M059J (cell line): ENCODE measurements at places on chromosomes 2 and 18. TPM values are rescaled to one million over a fixed set of nuclear protein-coding genes. Genes with fewer than 3 reads are reported as not detected.

Gene MAP3K19
- total RNA-seq: not detected in 2 replicates

Gene GAREM2
- total RNA-seq: 0.20 TPM in 1 of 2 replicates, not detected in the other

Gene POTEJ
- not detected in 2 replicates for total RNA-seq

Gene NR4A2
- total RNA-seq: 0.20 TPM in 1 of 2 replicates, not detected in the other

Gene CACNB4
- 0.12 TPM in 1 of 2 replicates, not detected in the other for total RNA-seq

Gene PPP1R1C
- 5.2 and 8.4 TPM in 2 replicates for total RNA-seq

Gene CHAC2
- total RNA-seq: 13.9 and 14.6 TPM in 2 replicates

Gene THSD7B
- 0.05 and 0.12 TPM in 2 replicates for total RNA-seq

Gene LONRF2
- 0.10 TPM in 1 of 2 replicates, not detected in the other for total RNA-seq

Gene INPP1
- 6.6 and 12.0 TPM in 2 replicates for total RNA-seq

Gene VSNL1
- 0.94 and 2.2 TPM in 2 replicates for total RNA-seq

Gene RNF152
- 5.8 and 5.9 TPM in 2 replicates for total RNA-seq

Gene GCKR
- total RNA-seq: not detected in 2 replicates

Gene BOLL
- total RNA-seq: not detected in 2 replicates

Gene DCC
- 0.17 TPM in 1 of 2 replicates, not detected in the other for total RNA-seq

Gene ILKAP
- total RNA-seq: 8.8 and 19.5 TPM in 2 replicates

Gene ACP1
- 99.4 and 125 TPM in 2 replicates for total RNA-seq

Gene TEKT4
- total RNA-seq: not detected in 2 replicates

Gene ANKRD36
- 3.0 and 7.5 TPM in 2 replicates for total RNA-seq

Gene CD8B2
- 0.10 TPM in 1 of 2 replicates, not detected in the other for total RNA-seq

Gene ICOS
- not detected in 2 replicates for total RNA-seq

Gene SETBP1
- 1.9 and 4.1 TPM in 2 replicates for total RNA-seq
